ENCODE measurements at places on chromosomes 7 and 10. TPM values are rescaled to one million over a fixed set of nuclear protein-coding genes. Genes with fewer than 3 reads are reported as not detected.

The MYL7 gene
- not detected for total RNA-seq

The KLLN gene
- 0.54 TPM for total RNA-seq

The C10orf143 gene
- 7.6 TPM for total RNA-seq

The MRC1 gene
- total RNA-seq = not detected

The ARHGEF35 gene
- total RNA-seq = 2.5 TPM

The TSPAN33 gene
- 6.0 TPM for total RNA-seq

The BMI1 gene
- 48.9 TPM for total RNA-seq

The MOGAT3 gene
- total RNA-seq = not detected

The UCN3 gene
- total RNA-seq = not detected

The LLCFC1 gene
- not detected for total RNA-seq

The WEE2 gene
- total RNA-seq = not detected

The DNTT gene
- not detected for total RNA-seq

The ANXA8 gene
- not detected for total RNA-seq

The IQUB gene
- not detected for total RNA-seq

The TUBB8 gene
- total RNA-seq = not detected

The MEOX2 gene
- not detected for total RNA-seq

The MUC12 gene
- total RNA-seq = 0.09 TPM

The SPAM1 gene
- not detected for total RNA-seq

The DDC gene
- total RNA-seq = not detected

The SKIDA1 gene
- total RNA-seq = 0.57 TPM

The AGR2 gene
- 1.4 TPM for total RNA-seq

The CNTNAP2 gene
- 0.32 TPM for total RNA-seq

The WDFY4 gene
- total RNA-seq = 4.2 TPM

The CUL2 gene
- 29.5 TPM for total RNA-seq

The PIK3AP1 gene
- total RNA-seq = 7.9 TPM

The ZNF511 gene
- total RNA-seq = 44.7 TPM

The TUBAL3 gene
- not detected for total RNA-seq

The CALCR gene
- total RNA-seq = not detected

The HYCC1 gene
- 25.7 TPM for total RNA-seq

The AP5Z1 gene
- total RNA-seq = 110 TPM

The PPP2R2D gene
- 43.0 TPM for total RNA-seq

The SYT15 gene
- total RNA-seq = not detected

The GLI3 gene
- total RNA-seq = 0.79 TPM

The AKR1C1 gene
- 3.6 TPM for total RNA-seq

The STRA8 gene
- total RNA-seq = not detected

The CPA2 gene
- total RNA-seq = 1.7 TPM

The OGDHL gene
- 0.56 TPM for total RNA-seq

The EPDR1 gene
- total RNA-seq = 0.54 TPM

The OR2A5 gene
- not detected for total RNA-seq

The CPA1 gene
- 22.5 TPM for total RNA-seq

The NUDT13 gene
- 3.3 TPM for total RNA-seq

The PAX4 gene
- not detected for total RNA-seq

The FXYD4 gene
- not detected for total RNA-seq

The POU6F2 gene
- total RNA-seq = not detected

The CAV2 gene
- 0.55 TPM for total RNA-seq

The WAC gene
- total RNA-seq = 184 TPM

The MAGI2 gene
- 0.22 TPM for total RNA-seq

The PAPOLB gene
- not detected for total RNA-seq
